Psoas muscle (tissue), 8 donors: ENCODE measurements at places on chromosomes 3 and 15.

GRCh38 chr15:62977952-62978811 lies 64.4 kb upstream of the TPM1 start:
- DNase-seq: no peak

DNA sequence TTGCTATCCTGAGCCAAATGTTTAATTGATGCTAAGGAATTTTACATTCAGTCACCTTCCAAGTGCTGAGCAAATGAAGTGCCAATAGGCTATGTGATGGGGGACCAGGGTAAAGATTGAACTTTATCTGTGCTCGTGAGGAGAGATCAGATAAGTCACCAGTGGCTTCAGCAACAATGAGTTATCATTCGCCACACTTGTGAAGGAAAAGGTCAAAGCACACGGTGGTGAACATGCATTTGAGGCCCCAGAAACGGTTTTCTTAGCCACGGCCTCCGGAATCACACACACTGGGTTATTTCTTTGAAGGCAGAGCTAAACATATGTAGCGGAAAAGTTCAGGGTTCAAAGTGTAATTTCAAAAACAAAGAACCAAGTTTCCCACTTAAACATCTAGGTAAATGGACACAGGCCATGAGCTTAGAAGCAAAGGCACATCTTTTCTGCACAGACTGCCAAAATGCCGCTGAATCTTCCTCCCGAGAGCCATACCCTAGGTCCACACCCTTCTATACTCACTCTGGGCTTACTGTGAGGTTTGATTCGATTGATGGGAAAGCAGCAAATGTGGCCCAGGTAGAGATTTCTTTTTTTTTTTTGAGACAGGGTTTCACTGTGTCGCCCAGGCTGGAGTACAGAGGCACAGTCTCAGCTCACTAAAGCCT lies 268.5 kb downstream of the SHQ1 start:
- no peak for DNase-seq

DNA sequence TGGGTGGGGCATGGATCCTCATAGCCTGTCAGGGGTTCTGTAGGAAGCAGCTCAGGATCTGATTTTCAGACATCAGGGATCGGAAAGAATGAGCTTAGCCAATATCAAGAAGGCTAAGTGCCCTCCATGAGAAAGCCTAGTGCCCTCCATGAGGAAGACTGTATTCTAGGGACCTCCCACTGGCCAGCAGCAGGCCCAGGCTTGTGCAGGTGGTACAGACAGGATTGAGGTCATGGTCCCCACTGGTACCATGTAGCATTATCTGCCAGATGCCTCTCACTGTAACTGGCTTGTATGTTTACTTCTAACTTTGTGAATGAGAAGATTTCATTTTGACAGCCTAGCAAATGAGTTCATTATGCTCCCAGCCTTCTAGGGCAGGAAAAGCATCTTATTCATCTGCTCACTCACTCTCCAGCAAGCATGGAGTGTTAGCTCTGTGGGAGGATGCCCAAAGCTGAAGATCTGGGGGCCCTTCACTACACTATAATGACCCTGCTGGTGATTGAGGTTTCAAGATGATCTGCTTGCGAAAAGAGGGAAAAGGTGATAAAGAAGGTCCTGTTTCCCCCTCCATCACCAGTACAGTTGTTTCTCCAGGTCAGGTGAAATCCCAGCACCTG lies 7.5 kb downstream of the EPHB1 start:
- DNase-seq: no peak

- DNase-seq: no peak
These were observed 48.0 kb upstream of the TNIK start for GRCh38 chr3:171508206-171508605.

- DNase-seq: no peak
These were observed 761.7 kb downstream of the IGSF11 start for GRCh38 chr3:118272991-118273390.

DNA sequence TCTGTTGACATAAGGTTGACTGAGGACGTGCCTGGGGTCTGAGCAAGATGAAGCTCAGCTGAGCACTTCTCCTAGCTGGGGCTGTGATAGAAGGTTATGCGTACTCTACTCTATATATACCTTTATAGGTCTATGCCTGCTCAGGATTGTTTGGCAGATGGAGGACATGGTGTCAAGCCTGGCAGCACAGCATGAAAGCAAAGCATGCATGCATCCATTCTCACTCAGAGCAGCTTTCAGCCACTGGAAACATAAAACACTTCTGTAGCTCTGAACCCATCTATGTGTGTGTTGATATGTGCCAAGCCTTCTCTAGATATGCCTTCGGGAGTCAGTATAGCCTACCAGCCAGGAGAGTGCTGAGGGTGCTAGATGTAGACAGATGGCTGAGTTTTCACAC lies 142.3 kb upstream of the NUDT16 start:
- DNase-seq: no peak

GRCh38 chr3:48558493-48559134 lies 2.0 kb upstream of the PFKFB4 start:
- DNase-seq: peak; percentile 74

DNA sequence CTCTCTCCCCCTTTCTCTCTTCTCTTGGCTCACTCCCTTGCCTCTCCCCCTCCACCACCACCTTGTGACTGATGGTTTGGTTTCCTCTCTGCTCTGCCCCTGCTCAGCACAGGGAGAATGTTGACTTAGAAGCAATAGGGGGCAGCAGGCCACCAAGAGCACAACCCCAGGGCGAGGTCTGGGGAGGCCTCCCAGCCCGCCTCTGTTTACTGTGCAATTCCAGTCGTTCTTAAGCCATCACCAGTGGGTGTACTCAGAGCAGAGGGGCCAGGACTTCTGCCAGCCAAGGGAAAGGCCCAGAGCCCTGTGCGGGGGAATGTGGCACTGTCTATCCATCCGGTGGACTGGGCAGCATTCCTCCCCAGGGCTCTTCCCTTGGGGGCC lies 5.7 kb upstream of the APEH start:
- no peak for DNase-seq

DNA sequence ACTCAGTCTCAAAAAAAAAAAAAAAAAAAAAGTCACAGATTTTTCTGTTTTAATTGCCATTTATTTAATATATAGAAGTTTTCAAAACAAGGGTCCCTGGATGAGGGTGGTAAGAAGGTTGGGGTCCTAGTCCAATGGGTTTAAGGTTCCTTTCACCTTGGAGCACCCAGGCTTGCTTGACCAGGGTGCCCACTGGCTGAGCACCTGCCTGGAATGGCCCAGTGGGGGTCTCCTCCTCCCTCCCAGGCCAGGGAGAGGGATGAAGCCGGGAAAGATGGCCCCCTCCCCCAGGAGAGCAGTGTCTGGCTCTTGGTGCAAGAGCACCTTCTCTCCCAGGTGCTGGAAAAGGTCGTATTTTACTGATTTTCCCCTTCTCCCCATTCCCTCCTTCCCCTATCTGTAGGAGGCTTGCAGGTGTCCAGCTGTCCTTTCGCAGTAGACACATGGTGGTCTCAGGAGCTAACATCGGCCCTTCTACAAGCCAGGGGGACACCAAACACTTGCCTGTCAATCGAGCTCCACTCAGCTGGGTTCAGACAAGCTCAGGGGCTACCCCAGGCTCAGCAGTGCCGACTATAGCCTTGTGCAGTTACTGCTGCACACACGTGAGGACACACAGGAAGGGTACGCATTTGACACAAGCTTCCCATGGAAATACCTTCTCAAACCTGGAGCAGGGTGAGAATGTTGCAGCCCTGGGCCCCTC lies 112.3 kb upstream of the KLF13 start:
- DNase-seq: no peak

GRCh38 chr3:160210341-160210740 lies 14.9 kb upstream of the C3orf80 start:
- DNase-seq: no peak

DNA sequence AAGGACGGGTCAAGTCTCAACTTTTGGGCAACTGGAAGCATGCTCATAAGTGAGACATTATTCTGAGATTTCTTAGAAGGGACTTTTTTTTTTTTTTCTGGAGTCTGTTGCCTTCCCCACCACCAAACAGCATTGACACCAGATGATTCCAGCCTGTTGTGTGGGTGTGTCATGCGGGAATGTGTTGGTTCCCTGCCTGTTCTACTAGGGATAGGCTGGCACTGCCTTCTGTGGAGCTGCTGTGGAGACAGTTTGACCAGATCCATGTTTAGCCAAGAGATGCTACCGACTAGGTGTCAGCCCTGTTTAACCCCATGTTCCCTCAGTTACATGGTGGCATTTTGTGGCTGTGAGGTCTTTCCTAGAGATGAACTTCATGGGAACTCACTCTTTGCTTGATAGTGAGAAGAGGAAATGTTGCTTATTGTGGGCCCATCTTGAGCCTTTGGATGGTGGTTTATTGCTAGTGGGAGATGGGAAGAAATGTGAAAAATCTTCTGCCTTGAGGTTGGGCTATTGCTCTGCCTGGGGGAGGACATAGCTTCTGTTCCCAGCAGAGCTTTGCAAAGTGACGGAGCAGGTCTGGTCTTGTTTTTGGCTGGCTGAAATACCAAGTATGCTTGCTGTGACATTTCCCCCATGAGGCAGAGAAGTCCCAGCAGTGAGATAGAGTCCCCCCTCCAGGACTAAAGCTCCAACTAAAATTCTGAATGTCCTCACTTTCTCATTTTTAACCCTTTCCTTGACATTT lies 31.3 kb downstream of the TRAK1 start:
- no peak for DNase-seq

GRCh38 chr15:70505936-70506912 lies 257.1 kb downstream of the UACA start:
- no peak for DNase-seq

- DNase-seq: no peak
These were observed 46.4 kb downstream of the C3orf20 start for GRCh38 chr3:14721126-14721864.

- no peak for DNase-seq
These were observed 718.5 kb downstream of the ZBBX start for GRCh38 chr3:166661621-166662020.

DNA sequence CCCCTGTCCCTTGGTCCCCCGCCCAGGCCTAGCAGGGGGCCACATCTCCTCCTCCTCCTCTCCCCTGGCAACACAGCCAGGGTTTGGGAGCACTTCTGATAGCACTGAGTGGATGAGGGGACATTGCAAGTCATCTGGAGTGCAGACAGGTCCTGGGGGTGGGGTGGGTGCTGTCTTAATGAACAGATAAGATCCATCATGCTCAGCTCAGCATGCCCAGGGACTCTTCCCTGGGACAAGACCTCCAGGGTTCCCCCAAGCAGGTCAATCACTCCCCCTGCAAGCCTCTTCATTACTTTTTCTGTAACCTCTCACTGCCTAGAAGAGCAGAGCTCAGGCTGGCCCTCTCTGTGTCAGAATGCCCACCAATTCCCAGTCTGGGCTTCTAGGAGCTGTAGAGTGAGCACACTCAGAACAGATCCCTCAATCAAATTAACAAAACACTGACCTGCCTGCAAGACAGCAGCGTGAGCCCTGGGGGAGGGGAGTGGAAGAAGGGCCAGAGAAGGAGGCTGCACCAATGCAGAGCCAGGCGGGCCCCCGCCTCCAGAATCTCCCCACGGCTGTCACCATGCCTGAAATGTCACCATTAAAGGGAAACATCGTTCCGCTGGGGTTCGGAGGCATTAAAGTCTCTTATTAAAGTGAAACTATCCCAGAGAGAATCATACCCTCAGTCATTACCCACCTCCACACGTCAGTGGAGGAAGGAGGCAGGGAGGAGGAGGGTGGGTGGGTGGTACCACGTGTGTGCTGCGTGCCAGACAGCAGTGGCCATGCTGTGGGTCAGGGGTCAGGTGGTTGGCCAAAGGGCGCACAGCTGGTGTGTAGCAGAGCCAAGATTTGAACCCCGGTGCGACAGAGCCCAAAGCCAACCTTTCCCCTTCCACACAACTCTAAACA lies 114.7 kb upstream of the LINGO1 start:
- DNase-seq: no peak

DNA sequence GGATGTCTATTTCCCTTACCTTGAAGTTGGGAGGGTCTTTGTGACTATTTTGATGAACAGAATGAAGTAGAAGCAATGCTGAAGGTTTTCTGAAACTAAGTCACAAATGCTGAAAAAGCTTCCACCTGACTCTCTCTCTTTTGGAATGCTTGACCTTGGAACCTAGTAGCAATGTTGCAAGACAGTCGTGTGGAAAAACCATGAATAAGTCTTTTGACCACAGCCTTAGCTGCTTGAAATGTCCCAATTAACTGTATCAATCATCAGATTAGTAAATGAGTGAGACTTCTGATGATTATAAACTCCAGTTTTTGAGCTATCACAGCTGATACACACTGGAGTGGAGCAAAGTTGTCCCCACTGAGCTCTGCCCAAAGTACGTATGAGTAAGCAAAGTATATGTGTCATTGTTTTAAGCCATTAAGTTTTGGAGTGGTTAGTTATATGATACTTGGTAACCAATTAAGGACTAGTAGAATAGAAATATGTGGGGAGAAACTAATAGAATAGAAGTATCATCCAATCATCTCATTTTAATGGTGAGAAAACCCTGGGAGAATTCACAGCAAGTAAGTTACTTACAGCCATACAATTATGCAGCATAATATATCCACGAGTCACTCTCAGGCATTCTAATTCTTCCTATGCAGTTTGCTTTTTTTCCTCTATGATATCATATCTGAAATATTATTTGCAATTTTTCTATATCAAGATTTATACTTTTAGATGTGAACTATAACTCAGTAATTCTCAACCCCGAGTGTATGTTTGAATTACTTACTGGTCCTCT lies 1010.6 kb downstream of the ROBO2 start:
- no peak for DNase-seq

DNA sequence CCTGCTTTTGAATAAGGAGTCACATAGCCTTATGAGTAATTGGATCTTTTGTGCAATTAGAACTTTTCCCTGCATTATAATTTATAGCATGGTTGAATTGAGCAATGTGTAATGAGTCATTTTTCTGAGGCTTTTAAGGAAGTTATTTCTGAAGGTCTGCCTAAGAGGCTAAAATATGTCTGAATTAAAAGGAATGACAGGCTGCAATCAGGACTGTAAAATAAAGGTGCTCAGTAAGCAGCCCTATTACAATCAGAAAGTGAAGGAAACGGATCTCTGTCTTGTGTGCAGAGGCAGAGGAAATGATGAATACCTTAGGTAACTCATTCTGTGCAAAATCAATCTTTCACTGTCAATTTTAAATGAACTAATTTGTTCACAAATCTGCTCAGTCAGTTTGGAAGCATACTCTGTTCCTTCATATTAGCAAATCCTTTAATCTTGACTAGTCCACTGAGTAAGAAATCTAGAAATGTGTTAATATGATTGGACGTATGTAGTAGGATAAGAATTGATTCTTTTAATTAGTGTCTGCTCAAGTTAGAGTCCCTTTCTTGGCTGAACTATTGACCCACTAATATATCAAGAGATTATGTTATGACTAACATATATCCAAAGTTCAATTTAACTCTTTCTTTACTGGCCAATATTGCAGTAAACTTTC lies 290.1 kb downstream of the ZIC1 start:
- DNase-seq: no peak

- no peak for DNase-seq
These were observed 88.1 kb downstream of the MDFIC2 start for GRCh38 chr3:70224337-70224736.

- no peak for DNase-seq
These were observed 527.5 kb downstream of the NAALADL2 start for GRCh38 chr3:175386630-175387029.

DNA sequence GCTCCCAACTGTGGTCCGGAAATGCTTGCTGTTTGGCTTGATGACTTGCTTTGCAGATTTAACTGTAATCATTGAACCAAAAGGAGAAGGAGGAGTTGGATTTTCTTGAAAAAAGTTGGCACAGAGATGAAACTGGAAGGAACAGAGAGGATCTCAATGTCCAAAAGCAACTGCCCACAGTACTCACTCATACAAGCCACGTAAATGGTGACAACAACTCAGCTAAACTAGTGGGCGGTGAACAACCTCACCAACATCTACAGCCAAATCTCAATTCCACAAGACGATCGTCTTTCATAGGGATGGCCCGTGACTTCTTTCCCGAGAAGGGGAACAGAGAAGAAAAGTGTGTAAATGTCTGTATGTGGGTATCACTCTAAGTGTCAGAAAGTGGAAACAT lies 48.1 kb downstream of the MYO5C start:
- DNase-seq: no peak
